Parietal lobe (tissue), 2 donors: ENCODE measurements at places on chromosomes 11 and 22. TPM values are rescaled to one million over a fixed set of nuclear protein-coding genes. Genes with fewer than 3 reads are reported as not detected.

The HEPN1 gene
- total RNA-seq = not detected

The EMID1 gene
- 45.4 TPM for total RNA-seq

The LRRC75B gene
- total RNA-seq = 12.5 TPM

The OLFML1 gene
- total RNA-seq = 0.94 TPM

The SLC7A4 gene
- total RNA-seq = 1.6 TPM

The PHLDA2 gene
- not detected for total RNA-seq

The CARD16 gene
- total RNA-seq = not detected

The PRSS23 gene
- total RNA-seq = 10.3 TPM

The PYGM gene
- 0.63 TPM for total RNA-seq

The HEPACAM gene
- total RNA-seq = 18.2 TPM

The OR51I1 gene
- 2.5 TPM for total RNA-seq
